ENCODE measurements at places on chromosomes 11 and 22.

- DNase-seq = no peak
These were observed 134.6 kb downstream of the ST3GAL4 start for GRCh38 chr11:126489836-126490660.

GRCh38 chr11:17388609-17389210 lies at the start of gene KCNJ11:
Gene KCNJ11 (minus strand): TSS chr11:17388659. CDS start chr11:17388091, 568 bp downstream.
- DNase-seq = no peak

DNA sequence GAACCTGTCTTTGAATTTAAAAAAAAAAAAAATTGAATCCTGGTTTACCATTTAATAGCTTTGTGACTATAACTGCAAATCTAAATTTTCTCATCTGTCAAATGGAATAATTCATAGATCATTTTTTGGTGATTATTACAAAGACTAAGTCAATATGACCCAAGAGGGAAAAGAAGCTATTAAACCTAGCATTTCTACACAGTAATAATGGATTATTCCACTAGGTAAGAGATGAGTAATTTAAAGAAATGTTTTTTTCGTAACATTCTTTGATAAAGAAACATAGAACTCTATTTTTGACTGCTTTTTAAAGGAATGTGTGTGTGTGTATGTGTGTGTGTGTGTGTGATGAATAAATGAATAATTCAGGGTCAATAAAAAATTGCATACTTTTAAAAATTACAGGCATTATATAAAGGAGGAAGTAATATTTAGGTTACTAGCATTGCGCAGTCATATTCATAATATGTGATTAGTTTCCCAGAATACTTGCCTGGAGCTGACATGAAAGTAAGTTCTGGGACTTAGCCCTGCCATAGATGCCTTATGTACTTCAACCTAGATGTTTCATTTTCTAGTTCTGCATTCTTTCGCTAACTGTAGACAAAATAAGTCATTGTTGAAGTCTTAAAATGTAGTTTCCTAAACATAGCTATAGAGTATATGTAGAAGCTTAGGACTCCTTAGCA lies 72.9 kb downstream of the TMEM135 start:
- no peak for DNase-seq

DNA sequence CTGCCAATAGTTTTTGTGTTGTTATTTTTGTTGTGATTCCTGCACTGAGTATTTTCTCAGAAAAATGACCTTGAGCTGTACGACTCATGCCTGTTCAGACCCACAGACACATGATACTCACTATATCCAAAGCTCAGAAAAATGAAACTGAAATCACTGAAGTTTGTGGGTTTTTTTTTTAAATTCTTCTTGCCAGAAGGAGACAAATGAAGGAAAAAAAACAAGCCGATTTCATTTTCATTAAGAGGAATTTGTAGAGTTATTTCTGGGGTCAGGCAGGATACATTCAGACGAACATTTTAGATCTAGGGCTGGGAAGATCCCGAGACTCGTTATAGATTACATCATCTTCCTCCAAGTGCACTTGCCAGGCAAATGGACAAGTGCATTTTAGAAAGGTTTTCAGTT lies 60.4 kb downstream of the BMAL1 start:
- DNase-seq = no peak

- DNase-seq = no peak
These were observed 3.1 kb downstream of the APOL4 start for GRCh38 chr22:36198536-36198935.

GRCh38 chr11:33970984-33971466 lies 79.1 kb upstream of the LMO2 start:
- no peak for DNase-seq

- DNase-seq = no peak
These were observed 153.3 kb downstream of the DSCAML1 start for GRCh38 chr11:117643606-117644300.

DNA sequence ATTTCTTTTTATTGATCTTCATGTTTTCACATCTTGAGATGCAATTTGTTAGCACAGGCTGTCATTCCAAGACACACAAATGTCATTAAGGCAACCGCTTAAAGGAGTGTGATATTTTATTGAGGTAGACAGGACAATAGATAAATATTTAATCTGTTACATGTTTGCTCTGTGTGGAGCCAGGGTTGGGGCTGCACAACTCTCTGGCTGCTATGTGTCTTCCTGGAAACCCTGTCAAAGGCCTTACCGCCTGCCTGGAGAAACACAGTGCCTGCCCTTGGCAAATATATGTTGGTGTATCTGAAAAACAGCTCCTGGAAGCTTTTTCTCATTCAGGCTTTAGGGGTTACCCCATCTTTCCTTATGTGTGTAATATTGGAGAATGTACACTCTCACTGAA lies 139.7 kb upstream of the TEAD1 start:
- no peak for DNase-seq

DNA sequence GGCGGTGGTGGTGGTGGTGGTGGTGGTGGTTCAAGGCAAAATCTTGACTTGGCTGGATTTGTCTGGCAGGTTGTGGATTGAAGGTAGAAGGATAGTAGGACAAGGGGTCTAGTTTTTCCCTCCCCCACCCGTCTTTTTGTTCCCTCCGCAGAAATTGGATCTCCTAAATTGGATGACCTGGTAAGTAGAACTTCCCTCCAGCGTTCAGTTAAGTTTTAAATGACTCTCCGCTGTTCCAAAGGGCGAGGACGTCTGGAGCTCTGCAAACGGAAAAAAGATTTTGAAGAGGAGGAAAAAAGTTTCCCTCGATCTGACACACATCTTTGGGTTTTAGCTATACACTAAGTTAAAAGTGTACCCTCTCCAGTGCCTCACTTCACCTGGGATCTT lies 422 bp upstream of the LGR4 start:
- no peak for DNase-seq

- DNase-seq = no peak
These were observed 2.8 kb downstream of the HTR3A start for GRCh38 chr11:113977701-113978100.

DNA sequence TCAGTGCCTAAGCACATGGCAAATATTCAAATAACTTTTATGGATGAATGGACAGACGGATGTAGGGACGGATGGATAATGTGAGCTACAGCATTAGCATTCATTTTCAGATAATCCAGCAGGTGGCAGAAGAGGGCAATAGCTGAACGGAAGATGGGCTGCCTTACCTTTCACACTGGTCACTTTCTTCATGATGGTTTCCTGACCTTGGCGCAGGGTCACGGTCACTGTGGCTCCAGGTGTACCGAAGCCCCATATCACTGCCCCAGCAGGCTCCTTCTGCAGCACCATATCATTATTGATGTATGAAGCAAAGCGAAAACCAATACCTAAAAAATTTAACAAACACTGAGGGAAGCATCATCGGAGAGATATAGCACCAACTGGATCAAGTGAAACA lies 4.3 kb downstream of the SIAE start:
- no peak for DNase-seq

DNA sequence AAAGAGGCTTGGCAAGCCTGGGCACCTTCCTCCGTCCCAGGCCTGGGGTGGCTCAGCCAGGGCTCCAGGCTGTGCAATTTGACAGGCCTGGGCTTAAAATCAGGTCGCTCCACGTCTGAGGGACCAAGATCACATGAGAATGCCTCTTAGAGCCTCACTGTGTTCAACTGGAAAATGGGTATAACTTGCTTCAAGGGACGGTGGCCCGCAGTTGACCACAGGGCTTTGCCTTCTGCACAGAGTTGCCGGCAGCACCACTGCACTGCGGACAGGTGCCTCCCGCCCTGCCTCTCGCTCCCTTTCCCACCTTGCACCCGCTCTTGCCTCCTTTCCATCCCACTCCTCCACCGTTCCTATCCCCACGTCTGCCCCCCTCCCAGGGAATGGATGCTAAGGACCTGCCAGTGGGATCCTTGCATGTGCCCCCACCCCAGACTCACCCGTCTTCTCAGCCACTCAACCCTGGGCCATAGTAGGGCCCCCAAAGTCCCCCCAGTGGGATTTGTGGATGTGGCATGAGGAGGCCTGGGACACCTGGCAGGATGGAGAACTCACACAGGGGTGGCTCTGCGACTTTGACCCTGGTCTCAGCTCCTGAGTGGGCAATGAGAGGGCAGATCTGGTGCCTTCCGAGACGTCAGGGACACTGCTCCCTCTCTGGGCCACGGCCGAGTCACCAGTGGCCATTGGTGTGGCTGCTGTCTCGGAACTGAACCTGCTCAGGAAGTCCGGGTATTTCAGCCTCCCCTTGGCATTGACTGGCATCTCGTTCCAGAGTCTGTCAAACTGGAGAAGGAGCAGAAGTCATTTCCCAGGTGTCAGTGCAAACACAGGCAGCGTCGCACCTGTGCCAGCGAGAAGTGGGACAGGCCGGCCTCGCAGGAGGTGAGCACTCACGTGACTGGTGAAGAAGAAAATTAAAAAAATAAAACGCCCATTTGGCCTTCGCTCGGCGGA lies 128.0 kb downstream of the MPPED1 start:
- DNase-seq = no peak

DNA sequence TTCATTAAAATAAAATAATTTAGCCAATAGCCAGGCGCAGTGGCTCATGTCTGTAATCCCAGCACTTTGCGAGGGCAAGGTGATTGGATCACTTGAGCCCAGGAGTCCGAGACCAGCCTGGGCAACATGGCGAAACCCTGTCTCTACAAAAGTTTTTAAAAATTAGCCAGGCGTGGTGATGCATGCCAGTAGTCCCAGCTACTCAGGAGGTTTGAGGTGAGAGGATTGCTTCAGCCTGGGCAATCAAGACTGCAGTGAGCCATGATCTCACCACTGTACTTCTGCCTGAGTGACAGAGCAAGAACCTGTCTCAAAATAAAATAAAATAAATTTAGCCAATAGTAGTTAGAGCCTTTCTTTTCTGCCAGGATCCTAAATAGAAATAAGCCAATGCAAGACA lies 12.2 kb downstream of the HPS5 start:
- DNase-seq = no peak

DNA sequence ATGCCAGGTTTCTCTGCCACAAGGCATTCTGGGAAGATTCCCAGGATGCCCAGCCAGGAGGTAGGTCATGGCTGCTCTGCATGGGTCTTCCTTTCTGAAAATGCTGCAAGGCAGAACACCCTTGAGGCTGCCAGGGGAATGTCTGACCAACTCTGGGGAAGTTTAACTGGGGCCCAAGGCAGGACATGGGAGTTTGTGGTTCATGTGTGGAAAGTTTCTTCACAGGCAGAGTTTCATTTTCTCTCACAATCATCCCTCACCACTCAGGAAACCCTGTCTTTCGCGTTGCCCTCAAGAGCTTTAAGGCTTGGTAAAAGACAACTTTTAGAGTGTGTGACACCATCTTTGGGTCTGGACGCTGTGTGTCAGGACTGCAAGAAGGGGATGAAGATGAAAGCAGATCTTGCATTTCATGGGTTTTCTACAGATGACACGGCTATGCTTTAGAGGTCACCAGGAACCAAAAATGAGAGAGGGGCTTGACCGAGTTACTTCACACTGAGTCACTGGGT lies 133.5 kb downstream of the CD44 start:
- peak; percentile 16 for DNase-seq

DNA sequence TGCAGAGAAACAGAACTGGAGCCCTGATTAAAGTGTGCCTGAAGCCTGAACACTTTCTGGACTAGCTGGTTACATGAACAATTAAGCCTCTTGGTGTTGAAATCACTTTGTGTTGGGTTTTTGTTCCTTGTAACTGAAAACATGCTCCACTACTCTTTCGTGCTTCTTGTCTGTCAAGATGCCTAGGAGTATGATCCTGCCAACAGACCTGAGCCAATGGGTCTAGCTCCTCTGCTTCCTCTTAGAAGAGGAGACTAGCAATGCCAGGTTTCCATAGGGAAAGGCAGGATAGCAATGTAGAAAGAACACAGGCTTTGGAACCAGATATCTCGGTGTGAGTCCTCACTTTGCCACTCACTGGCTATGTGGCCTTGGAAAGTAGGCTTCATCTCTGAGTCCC lies 40.3 kb downstream of the IRAG1 start:
- no peak for DNase-seq

DNA sequence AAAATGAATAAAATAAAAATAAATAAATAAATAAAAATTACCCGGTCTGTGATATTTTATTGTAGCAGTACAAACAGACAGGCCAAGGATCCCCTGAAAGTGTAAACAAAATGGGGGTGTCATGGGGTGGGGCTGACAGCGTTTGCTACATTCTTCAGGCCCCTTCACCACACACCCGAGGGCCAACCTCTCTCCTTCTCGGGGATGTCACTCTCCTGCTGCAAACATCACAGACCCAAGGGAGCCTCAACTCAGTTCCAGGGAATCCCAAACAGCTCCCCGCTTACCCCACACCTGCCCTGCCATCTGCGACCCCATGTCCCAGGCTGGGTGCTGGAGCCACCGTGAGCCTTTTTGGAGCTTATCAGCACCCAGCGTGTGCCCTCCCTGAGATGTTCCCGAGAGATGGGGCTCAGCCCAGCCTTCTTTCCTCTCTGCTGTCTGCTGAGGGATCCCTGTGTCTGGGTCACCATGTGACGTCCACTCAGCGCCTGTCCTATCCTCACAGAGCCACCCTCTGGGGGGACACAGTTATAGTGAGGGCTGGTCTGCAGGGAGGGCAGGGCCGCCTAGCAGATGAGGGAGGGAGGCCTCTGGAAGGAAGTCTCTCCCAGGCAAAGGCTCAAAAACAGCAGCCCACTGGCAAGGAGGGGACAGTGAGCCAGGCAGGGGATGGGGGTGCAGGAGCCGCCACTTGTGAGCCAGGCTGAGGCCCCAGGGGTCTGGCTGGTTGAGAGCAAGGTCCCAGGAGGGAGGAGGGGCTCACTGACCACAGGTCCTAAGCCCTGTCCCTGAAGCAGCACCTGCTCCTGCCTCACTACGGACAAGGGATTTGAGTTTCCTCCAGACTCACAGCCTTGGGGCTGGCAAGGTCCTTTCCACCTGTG lies 1041.6 kb downstream of the BRD1 start:
- DNase-seq = no peak

DNA sequence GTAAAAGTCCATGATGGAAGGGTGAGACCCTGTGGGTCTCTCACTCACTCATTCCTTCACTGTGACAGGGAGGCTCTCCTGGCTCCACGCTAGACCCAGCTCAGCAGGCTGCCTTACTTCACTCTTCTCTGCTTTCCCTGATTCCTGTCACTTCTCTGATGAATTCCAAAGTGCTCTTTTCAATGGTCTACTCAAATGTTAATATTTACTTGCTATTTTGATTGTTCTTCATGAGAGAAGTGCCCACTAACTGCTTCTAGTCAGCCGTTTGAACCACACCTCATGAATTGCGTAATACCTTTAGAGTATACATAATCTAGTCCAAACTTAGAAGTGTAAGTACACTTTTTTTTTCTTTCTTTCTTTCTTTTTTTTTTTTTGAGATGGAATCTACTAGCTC lies 1350.2 kb upstream of the RAG2 start:
- no peak for DNase-seq

- DNase-seq = no peak
These were observed 14.0 kb downstream of the B3GAT1 start for GRCh38 chr11:134398079-134398444.

GRCh38 chr11:104073950-104074705 lies 37.7 kb downstream of the DDI1 start:
- DNase-seq = no peak
